ENCODE measurements at places on chromosomes 4 and X.

GRCh38 chrX:49072712-49073095, 1.1 kb downstream of the PRAF2 start:
- no peak overlapping the region for H3K27ac ChIP-seq
- H3K36me3 ChIP-seq: peaks cover 11% of the 10 kb centered on the region
- H3K4me1 ChIP-seq: peaks cover 11% of the 10 kb centered on the region
- no peaks in the 10 kb centered on the region for H3K27me3 ChIP-seq
- no peak for DNase-seq

DNA sequence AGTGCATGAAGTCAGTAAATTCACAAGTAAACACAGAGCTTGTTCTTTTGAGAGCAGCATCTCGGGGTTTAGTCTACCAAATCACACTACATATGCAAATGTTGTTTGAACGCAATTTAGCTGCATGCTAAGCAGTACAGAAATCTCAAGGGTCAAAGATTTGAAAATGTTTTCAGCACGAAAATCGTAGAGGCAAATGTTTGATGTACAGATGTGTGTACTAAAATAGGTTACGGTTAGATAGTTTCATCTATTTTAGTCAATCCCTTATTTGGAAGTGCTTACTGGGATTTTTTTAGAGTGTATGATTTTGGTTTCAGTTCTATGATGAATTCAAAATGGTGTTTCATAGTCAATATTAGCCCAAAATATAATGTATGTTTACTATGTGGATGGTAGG, 1928.2 kb upstream of the TENM3 start:
- DNase-seq: no peak
- H3K27me3 ChIP-seq: no peaks in the 10 kb centered on the region
- no peak overlapping the region for H3K27ac ChIP-seq
- H3K4me3 ChIP-seq: no peak overlapping the region
- H3K4me1 ChIP-seq: no peaks in the 10 kb centered on the region

- H3K27me3 ChIP-seq: no peaks in the 10 kb centered on the region
- H3K36me3 ChIP-seq: no peaks in the 10 kb centered on the region
- DNase-seq: no peak
Measured at GRCh38 chr4:39620551-39621313, 17.9 kb downstream of the SMIM14 start.

GRCh38 chr4:4720646-4721045, 138.8 kb upstream of the MSX1 start:
- H3K4me3 ChIP-seq: no peak overlapping the region
- no peak overlapping the region for H3K27ac ChIP-seq
- no peak for DNase-seq
- no peaks in the 10 kb centered on the region for H3K4me1 ChIP-seq

DNA sequence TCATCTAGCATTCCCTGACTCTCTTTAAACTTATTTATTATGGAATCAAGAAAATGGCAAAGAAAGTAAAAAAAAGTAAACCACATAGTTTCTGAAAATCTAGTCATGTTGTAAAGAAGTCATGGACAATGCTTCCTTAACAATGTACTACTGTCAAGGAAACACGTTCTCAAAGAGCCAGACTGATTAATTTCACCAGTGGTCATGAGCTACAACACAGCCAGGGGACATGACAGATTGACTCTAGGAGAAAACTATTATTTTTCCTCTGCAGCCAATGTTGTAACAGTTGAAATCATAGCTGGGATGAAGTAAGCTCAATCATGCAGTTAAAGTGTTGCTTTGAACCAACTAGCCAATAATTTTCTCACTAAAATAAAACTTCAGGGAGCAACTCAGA, 109.2 kb downstream of the MAPK10 start:
- no peaks in the 10 kb centered on the region for H3K36me3 ChIP-seq
- DNase-seq: no peak
- H3K27ac ChIP-seq: no peak overlapping the region
- H3K4me1 ChIP-seq: no peaks in the 10 kb centered on the region
- no peaks in the 10 kb centered on the region for H3K27me3 ChIP-seq

GRCh38 chrX:123392921-123393320, 208.8 kb downstream of the GRIA3 start:
- no peak overlapping the region for H3K4me3 ChIP-seq
- H3K36me3 ChIP-seq: peaks cover 1% of the 10 kb centered on the region
- H3K27me3 ChIP-seq: no peaks in the 10 kb centered on the region
- H3K27ac ChIP-seq: no peak overlapping the region
- no peak for DNase-seq

DNA sequence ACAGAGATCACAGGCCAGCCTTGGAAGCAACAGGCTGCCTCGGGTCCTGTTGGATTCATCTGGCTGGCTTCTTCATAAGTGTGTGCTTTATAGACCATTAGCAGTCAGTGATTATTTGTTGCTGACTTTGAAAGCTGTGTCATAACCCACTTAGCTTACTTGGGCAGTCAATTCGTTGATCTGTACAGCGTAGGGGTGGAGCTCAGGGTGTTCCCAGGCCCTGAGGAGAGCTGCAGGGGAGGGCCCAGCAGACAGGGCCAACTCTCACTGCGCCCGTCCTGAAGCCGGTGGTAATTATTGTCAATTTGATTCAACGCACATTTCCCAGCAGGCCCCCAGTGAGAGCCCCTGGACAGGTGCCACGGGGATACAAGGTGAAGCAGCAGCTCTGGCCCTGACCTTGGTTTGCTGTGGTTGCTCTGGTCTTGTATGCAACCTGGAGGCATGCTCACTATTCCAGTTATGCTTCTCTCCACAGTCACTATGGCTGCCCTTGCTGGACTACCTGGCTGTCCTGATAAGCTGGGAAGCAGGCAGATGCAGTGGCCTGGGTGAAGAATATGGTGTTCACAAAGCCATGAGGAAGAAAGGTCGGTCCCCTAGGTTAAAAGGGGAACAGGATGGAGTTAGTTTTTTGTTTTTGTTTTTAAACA, 40.1 kb upstream of the HMGB3 start:
- H3K27me3 ChIP-seq: peaks cover 5% of the 10 kb centered on the region
- no peak overlapping the region for H3K27ac ChIP-seq
- H3K4me3 ChIP-seq: no peak overlapping the region
- H3K36me3 ChIP-seq: no peaks in the 10 kb centered on the region

GRCh38 chrX:147498796-147499195, 412.9 kb upstream of the FMR1 start:
- H3K27me3 ChIP-seq: no peaks in the 10 kb centered on the region
- no peak for DNase-seq
- no peaks in the 10 kb centered on the region for H3K4me1 ChIP-seq
- H3K27ac ChIP-seq: no peak overlapping the region

DNA sequence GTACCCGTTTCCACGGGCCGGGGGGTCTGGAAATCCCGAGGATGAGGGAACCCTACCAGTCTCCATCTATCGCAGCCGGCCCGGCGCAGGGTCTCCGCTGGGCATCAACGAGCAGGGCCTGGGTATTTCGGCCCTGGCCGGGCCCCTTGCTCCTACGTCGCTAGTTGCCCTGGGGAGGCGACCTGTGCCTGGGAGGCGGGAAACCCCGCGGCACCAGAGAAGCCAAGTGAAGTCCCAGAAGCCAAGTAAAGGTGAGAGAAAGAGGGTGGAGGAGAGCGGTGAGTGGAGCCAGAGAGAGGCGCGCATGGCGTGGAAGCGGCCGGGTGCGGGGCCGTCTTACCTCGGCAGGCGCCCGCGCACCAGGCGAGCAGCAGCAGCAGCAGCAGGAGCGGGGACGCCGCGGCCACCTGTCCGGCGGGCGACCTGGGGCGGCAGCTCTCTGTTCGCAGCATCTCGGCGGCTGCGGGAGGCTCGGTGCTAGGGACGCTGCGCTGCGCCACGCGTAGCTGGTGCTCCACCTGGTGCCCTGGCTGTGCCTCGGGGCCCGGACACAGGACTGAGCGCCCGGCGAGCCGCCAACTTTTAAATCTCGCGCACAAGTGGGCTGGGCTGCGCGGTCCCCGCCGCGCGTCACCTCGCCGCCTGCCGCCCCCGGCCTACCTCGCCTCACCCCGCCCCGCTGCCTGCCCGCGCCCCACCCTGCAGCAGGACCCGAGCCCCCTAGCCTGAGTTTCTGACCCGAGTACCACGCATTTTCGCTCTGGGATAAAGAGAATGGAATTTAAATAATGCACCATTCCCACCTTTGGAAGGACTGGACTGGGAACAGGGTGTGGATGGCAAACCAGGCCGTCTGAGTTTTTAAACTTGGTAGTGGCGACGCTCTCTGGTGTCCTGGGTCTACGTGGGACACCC, at the start of gene NMU:
Gene NMU (minus strand): TSS at position 558 of the 915 bp plus-strand sequence. CDS start 106 bp downstream, at position 452.
- peaks cover 21% of the 10 kb centered on the region for H3K27me3 ChIP-seq
- no peak within 1 kb of the TSS for H3K27ac ChIP-seq
- H3K4me1 ChIP-seq: peaks cover 13% of the 10 kb centered on the region
- peak; percentile 10 for DNase-seq
- peak within 1 kb of the TSS; percentile 77 for H3K4me3 ChIP-seq
- no peaks in the 10 kb centered on the region for H3K36me3 ChIP-seq

DNA sequence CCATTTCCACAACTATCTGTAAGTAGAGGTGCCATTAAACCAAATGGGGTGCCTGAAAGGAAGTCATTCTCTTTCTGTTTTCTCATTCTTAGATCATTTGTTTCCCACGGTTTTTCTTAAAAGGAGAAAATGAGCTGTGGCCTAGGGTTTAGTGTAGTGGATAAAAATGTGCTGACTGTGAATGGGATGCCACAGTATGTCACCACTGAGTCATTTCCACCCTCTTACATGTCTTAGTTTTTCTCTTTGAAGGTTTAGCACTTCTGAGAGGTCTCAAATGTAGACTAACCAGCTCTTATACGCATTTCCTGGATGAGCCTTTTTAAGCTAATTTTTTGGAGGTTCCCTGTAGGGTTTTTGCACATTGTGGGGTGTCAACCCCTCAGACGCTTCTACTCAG, 244.5 kb upstream of the SPANXN1 start:
- H3K36me3 ChIP-seq: no peaks in the 10 kb centered on the region
- no peaks in the 10 kb centered on the region for H3K27me3 ChIP-seq
- no peaks in the 10 kb centered on the region for H3K4me1 ChIP-seq
- H3K4me3 ChIP-seq: no peak overlapping the region
- H3K27ac ChIP-seq: no peak overlapping the region

All from memory B cell (primary cell).